ENCODE measurements at places on chromosomes 4 and X.

- DNase-seq = no peak
Measured at GRCh38 chr4:24544208-24544988, 40.0 kb downstream of the DHX15 start.

DNA sequence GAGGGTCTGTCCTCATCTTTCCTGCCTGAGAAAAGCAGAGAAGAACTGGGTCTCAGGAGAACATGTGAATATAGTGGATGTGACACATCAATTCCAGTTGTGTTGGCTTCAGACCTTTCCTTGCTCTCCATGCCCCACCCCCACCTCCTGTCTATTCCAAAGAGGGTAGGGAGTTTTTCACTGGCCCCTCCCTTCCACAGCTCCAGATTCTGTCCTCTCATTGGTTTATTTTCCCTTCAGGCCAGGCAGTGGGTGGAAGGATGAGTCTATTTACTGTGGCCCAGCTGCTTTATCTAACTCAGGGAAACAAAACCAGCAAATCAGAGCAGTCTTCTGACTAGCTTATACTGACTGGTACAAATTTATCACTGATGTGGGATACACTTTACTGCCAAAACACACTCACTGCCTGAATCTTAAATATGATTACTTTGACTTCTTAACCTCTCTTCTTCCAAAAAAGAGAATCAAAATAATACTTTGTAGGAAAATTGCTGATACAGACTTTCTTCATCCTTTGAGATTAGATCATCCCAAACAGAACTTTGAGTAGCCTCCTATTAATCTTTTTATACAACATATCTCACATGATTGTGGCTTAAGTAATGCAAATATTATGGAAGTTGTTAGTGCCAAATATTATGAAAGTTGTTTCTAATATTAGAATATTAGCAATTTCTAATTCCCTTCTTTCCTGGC lies 221.2 kb downstream of the MID1 start:
- DNase-seq = no peak

- peak; percentile 40 for DNase-seq
Measured at GRCh38 chr4:159107203-159107925, 4.5 kb downstream of the RAPGEF2 start.

- peak; percentile 2 for DNase-seq
Measured at GRCh38 chr4:140926672-140927071, 170.5 kb upstream of the TBC1D9 start.

- DNase-seq = peak; percentile 78
Measured at GRCh38 chr4:139300431-139301112, 733 bp upstream of the NAA15 start.

- no peak for DNase-seq
Measured at GRCh38 chr4:28462766-28463700, 1602.4 kb downstream of the STIM2 start.

GRCh38 chr4:147777456-147778091 lies 45.7 kb downstream of the ARHGAP10 start:
- peak; percentile 73 for DNase-seq

GRCh38 chr4:56466910-56467283 lies 520 bp upstream of the SRP72 start:
- DNase-seq = no peak
